ENCODE measurements at places on chromosomes 4 and X.

DNA sequence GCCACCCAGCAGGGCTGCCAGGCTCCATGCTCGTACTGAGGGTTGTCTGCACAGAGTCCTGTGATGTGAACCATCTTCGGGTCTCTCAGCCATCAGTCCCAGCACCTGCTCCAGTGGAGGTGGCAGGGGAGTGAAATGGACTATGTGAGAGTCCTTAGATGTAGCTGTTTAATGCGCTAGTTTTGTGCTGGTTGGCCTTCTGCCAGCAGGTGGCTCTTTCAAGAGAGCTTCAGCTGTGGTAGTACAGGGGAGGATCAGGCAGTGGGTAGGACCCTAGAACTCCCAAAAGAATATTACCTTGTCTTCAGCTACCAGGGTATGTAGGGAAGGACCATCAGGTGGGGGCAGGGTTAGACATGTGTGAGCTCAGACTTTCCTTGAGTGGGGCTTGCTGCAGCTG, 1066.0 kb downstream of the GLUD2 start:
- no peak for DNase-seq

DNA sequence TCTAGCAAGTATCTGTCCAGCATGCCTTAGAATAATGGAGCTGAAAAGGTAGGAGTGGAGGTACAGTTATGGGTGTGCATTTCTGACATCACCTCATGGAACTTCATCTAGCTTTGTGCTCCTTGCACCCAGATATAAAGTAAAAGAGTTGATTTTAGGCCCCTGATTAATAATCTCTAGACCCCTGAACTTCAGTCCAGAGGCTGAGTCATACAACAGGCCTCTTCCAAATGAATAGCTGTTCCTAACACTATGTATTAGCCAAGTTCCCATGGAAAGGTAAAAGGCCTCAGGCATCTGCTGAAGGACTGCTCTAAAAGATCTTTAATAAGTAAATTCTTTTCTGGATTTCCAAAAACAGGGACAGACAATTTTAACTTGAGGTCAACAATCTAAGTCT, 16.2 kb downstream of the TBC1D9 start:
- DNase-seq: no peak

GRCh38 chr4:110088670-110089069, 109.7 kb downstream of the ELOVL6 start:
- DNase-seq: peak; percentile 22

GRCh38 chrX:133668225-133668931, 253.1 kb upstream of the GPC4 start:
- DNase-seq: no peak

DNA sequence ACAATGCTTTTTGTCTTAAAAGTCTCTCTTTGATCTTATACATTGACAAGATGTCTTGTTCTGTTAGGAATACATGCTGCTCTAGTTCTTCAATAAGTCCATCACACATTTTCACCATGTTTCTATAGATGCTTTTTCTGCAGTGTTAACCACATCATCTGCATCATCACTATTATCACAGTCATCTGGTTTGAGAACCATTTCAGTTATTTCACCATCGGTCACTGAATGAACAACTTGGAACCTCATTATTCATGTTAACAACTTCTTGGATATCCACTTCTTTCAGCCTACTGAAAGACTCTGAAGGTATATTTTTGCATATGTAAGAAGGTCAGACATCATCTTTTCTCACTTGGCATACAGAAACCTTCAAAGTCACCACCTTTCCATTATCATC, 975.2 kb downstream of the STIM2 start:
- no peak for DNase-seq

DNA sequence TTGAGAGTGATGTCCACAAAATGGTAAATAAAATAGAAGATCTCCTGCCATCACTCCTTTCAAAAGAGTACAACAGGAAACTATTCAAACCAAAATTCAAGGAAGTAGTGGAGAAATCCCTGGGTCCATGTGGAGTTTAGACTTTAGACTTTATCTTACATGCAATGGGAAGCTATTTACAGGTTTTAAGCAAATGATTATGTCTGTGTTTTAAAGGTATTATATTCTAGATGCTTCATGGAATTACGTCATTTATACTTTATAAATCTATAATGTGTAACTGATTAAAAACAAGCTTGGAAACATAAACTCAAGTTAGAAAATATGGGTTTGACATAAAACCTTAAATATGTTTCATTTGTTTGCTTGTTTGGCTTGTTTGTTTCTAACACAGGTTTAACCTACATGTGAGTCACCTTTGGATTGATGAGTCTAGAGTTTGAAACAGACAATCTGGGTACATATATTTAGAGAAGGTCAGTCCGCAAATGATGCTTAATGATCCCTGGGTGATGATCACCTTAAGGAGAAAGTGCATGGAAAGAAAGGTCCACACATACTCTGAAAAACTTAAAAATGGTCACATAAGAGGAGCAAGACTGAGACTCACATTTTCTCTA, 519.6 kb upstream of the AGA start:
- DNase-seq: no peak

- no peak for DNase-seq
Measured at GRCh38 chrX:52585892-52586291, 68.8 kb downstream of the SSX7 start.

GRCh38 chrX:30618160-30618765, 35.0 kb upstream of the GK start:
- no peak for DNase-seq

GRCh38 chrX:64571011-64571410, 175.8 kb upstream of the MTMR8 start:
- DNase-seq: no peak

- DNase-seq: no peak
Measured at GRCh38 chrX:67543818-67544217, at the start of gene AR. Gene AR, plus strand, starts transcription at chrX:67544021. Its CDS starts 1,126 bp downstream, at chrX:67545147.

DNA sequence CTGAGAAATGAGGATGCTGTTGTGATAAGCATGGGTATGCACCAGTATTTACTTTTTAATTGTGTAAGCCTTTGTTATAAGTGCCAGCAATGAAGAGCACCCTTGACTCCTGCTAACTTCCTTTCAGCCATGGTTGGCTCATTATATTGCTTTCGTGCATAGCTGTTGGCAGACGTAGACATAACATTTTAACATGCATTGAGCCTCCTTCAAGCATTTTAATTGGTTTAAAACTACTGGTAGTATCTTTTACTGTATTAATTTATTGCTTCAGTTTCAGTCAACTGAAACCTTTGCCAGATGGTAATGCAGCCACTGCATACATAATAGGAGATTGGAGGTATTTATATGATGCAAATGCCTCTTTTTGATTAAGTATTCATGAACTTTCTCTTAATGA, 1285.4 kb downstream of the PCDH18 start:
- DNase-seq: no peak

DNA sequence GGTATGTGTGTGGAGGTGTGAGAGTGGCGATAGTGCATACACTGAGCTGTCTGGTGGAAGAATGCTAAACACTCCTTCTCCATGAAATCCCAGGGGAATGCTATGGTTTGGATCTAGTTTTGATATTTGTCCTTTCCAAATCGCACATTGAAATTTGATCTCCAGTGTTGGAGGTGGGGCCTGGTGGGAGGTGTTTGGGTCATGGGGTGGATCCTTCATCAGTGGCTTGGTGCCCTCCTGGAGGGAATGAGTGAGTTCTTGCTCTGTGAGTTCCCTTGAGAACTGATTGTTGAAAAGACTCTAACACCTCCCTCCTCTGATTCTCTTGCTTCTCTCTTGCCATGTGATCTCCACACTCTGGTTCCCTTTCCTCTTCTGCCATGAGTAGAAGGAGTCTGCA, 114.1 kb upstream of the HHIP start:
- no peak for DNase-seq

GRCh38 chr4:133355633-133356032, 206.5 kb downstream of the PCDH10 start:
- DNase-seq: no peak

DNA sequence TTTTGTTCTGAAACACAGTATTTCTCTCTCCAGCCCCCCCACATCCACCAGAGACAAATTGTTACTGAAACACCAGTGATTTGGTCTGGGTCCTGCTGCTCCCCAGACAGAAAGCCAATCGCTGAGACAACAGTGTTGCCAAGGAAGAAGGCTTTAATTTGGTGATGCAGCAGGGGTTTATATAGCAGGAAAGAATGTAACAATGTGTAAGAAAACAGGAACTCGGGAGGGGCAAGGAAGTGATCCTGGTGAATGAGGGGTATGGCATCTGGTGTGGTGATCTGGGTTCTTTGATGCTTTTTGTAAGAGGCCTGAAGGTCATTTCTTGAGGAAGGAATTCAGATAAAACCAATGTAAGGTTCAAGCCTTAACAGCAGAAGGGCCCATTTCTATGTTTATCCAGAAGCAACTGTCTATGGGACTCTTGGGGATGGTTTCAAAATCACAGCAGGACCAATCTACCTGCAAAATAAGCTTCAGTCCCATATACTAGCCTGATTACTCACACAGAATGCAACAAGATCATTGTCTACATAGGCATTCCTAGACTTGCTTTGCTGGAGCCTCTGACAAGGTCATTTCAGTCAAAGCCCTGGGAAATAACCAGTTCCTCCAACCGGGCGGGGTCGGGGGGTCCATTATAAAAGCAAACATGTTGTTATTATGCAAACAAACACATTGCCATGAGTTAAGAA, 445.2 kb upstream of the ZFP42 start:
- DNase-seq: no peak

GRCh38 chr4:143076723-143077122, 108.0 kb upstream of the USP38 start:
- DNase-seq: no peak

DNA sequence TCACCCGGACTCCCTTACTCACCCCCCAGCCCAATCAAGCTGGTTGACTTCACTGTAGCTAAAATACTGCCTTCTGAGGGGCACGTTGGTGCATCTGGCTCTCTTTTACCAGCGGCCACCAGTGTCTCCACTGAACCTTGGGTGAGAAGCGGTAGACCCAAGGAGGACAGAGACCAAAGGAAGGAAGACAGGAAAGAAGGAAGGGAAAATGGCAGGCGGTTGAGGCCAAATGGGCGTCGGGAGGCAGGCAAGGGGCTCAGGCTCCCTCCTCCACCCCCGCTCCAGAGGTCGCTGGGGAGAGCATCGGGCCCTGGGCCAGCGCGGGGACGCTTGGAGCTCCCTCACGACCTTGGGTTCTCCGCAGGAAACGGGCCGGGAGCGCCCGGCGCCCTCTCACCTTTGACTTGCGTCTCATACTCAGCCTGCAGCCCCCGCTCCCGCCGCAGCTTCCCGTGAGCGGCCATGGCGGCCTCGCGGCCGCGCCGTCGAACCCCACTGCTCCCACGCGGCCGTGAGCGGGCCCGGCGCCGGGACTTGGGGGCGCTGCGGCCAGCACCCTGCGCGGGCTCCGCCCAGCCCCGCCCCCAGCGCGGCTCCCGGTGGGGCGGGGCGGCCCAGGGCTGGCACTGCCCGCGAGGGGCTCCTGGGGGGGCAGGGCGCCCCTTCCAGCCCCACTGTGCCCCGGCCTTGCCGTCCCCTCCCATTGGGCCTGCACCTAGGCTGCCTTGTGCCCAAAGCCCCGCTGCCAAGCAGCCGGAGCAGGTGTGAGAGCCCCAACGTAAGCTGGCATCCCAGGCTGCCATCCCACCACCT, at the start of gene ARHGAP4:
ARHGAP4 (minus strand) TSS at position 526 of the 813 bp plus-strand sequence; CDS start at position 464, 62 bp downstream.
- DNase-seq: peak; percentile 47

DNA sequence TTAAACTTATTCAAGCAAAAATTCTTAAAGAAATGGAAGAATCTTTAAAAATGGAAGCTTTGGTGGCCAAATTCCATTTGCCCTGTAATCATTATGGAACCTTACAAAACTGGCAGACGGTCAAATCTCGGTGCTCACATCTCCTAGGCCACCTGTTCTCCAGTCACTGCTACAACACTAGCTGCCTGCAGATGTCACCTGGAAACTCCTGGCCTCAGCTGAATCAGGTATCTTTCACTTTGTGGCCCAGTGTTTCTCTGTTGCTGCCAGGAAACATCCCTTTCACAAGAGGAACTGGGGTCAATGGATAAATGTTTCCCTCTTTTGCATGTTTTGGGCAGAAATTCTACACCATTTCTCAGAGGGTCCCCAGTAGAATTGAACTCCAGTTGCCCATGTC, 4.2 kb upstream of the CXCL3 start:
- DNase-seq: no peak

GRCh38 chr4:28176942-28177341, 1316.3 kb downstream of the STIM2 start:
- no peak for DNase-seq

GRCh38 chrX:77966361-77966760, 3.1 kb downstream of the PGAM4 start:
- DNase-seq: no peak

DNA sequence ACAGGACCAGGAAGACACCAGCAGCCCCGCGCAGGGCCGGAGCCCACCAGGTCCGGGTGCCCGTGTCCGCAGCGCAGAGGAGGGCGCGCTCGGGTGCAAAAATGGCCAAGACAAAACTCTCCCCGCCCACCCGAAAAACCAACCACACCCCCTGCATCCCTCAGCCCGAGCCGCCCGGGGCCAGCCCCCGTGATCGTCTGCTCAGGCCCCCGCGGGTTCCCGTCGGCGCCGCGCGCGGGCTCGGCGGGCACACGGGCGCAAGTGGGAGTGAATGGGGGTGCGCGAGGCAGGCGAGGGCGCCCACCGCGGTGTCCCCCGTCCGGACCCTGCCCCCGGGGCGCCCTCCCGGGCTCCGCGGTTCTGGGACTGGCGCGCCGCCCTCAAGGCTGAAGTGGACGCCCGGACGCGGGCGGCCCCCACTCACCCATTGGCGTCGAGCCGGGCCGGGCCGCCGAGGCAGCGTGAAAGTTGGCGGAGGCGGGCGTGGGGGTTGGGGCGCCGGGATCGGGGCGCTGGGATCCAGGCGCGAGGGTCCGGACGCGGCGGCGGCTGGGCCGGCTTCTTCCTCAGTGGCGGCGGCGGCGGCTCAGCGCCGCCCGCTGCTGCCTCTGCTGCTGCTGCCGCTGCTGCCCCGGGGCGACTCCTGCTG, 393 bp downstream of the SH3KBP1 start:
- DNase-seq: peak; percentile 17

DNA sequence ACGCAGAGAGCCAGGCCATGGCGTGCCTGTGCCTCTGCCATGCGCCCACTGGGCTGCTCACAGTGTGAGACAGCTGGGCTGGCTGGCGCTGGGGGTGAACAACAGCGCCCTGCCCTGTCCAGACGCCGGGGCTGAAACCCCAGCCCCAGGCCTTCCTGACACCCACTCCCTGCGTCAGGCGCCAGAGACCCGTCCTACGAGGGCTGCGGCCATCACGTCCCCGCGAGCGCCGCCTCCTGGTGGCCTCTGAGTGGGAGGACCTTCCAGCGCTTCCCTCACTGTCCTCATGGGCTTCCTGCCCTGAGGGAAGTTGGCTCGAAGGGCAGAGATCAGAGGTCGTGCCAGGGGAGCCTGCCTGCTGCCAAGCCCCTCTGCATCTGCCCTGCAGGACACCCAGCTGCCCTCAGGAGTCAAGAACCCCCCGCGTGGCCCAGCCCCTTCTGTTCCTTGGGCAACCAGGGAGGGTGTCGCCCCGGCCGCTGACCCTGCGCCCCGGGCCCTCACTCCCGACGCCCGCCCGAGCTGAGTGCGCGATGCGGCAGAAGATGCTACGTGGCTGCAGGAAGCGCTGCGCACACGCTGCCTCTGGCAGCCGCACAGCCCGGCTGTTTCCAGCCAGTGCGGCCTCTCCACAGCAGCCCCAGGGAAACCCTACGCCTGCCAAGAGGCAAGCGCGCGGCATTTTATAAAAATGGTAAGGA, 16.2 kb downstream of the NELFA start:
- no peak for DNase-seq

- DNase-seq: no peak
Measured at GRCh38 chr4:152488246-152488645, 47.6 kb downstream of the FBXW7 start.

All from stimulated activated CD4-positive, alpha-beta T cell treated with anti-CD3 and anti-CD28 coated beads, Interleukin-4, amount 100 ng/mL, for 4 hours (primary cell).